ENCODE measurements at places on chromosomes 13 and 19.

DNA sequence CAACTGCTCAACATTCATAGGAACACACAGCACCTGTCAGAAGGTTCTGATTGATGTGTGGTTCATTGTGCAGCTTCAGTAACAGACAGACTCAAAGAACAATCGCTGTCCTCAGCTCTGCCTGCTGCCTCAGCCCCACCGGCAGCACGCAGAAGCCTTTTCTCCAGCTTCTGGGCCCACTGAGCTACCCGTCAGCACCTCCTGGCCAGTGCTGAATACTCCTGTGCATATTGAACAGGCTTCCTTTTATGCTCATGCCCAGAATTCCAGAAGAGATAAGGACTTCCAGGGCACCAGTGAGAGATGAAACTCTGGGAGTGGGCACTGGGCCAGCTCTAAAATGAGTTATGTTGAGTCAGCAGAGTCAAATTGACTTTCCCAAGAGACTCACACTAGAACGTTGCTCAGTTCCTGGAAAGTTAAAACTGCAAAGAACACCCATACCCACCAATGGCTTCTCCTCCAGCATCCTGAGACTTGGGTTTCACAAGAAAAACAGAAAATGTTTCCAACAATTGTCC is 119.3 kb downstream of the COL4A1 start:
- no peak for DNase-seq

GRCh38 chr13:94993616-94994015 is 281.3 kb upstream of the SOX21 start:
- DNase-seq = no peak

- peak; percentile 0 for DNase-seq
These were observed 478.4 kb downstream of the TSHZ3 start for GRCh38 chr19:30870876-30871275.

DNA sequence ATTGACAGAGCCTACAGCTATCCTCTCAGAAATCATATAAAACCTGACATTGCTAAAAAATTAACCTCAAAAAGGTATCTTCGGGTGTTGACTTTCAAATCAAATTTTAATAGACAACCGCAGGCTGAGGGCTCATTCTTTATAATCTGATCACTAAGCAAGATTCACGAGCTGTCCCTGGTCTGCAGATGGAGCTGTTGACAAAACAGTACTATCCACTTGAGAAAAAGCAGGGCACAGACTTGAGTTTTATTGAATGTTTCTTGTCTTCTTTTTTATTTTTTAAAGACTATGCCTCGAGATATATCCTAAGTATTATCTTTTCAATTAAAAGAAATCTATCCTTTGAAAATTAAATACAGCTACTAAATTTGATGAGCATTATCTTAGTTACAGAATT is 540.5 kb downstream of the PCDH9 start:
- no peak for DNase-seq

DNA sequence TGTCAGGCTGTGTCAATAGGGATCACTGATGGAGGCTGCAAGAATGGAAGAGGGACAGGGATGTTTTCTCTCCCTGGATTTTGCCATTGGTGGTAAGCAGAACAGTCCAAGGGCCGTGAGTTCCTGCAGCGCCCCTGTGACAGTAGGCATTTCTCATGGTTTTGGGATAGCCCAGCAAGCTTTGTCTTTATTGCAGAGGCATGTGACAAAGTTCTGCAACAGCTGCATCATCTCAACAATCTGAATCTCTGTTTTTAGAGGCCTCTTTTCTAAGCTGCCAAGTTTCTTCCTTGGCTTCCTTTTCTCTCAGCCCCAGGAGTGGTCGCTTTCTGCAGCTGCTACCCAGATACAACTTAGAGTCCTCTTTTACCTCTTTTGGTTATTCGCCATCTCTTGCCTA is 95.7 kb upstream of the TSHZ3 start:
- DNase-seq = no peak

GRCh38 chr19:10110076-10110971 is 1.2 kb upstream of the P2RY11 start:
- no peak for DNase-seq

- no peak for DNase-seq
These were observed 65.8 kb upstream of the SERP2 start for GRCh38 chr13:44307844-44308243.

Data from HFF-Myc (cell line).